ENCODE measurements at places on chromosomes 1 and 21.

GRCh38 chr1:81432059-81432458 is 368.7 kb upstream of the ADGRL2 start:
- no peak for DNase-seq

- peak; percentile 72 for DNase-seq
These were observed 64.6 kb downstream of the UBIAD1 start for GRCh38 chr1:11337580-11338073.

- DNase-seq: no peak
These were observed 64.5 kb upstream of the SCCPDH start for GRCh38 chr1:246659594-246660140.

DNA sequence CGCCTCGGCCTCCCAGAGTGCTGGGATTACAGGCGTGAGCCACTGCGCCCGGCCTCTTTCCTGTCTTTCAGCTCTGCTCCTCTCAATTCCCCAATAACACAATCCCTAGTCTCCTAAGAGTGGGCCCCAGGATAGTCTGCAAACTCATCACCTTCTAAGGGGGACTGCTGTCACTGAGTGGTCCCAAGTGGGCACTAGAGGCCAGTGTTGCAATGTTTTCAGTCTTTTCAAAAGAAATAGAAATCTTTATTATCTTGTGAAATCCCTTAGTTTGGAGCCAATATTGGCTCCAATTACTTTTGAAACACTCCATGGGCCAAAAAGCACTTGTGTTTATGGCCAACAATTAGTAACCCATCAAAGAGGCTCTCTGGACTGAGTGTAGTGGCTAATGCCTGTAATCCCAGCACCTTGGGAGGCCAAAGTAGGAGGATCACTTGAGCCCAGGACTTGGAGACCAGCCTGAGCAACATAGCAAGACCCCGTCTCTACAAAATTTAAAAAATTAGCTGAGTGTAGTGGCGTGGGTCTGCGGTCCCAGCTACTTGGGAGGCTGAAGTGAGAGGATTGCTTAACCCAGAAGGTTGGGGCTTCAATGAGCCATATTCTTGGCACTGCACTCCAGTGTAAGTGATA is 28.6 kb upstream of the ZNF697 start:
- no peak for DNase-seq

GRCh38 chr1:246608616-246609376 is 42.5 kb downstream of the CNST start:
- DNase-seq: no peak
